Fibroblast of skin of left biceps (primary cell): ENCODE measurements at places on chromosomes 16 and 17.

- no peak for DNase-seq
Measured at GRCh38 chr17:31385428-31386285, 5.8 kb upstream of the RAB11FIP4 start.

DNA sequence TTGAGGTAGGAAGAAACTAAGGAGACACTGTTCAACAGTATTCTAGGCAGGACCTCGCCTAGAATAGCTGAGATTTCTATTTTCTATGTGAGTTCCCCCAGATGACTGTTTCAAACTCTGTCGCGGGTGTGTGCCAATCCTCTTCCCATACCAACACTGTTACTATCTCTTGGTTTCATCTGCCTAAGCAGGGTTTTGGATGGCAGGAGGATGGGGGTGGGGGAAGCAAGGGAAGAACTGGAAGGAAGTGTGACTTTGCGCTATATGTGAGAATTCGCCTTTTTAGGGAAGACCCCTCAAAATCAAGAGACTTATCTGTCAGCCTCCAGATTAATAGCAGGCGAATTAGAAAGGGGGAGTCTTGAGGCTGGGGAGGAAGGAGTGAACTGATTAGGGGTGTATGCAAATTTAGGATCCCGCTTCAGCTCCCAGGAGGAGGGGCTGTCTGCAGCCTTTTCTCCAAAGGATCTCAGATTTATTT lies 521 bp upstream of the G6PC3 start:
- DNase-seq = no peak

DNA sequence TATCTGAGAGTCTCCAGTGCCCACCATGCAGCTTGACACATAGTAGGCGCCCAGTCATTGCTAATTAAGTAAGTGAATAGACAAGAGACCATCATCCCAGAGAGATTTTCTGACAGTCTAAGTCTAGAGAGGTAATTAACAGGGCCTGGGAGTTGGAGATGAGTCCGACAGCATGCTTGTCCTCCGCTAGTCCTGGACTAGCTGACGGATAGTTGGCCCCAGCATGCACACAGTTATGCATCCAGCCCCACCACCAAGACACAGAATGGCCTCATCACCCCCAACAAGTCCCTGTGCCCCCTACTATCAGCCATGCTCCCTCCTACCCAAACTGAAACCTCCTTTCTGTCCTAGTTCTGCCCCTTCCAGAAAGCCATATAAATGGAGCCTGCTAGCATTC lies 10.0 kb downstream of the GRB7 start:
- DNase-seq = no peak

DNA sequence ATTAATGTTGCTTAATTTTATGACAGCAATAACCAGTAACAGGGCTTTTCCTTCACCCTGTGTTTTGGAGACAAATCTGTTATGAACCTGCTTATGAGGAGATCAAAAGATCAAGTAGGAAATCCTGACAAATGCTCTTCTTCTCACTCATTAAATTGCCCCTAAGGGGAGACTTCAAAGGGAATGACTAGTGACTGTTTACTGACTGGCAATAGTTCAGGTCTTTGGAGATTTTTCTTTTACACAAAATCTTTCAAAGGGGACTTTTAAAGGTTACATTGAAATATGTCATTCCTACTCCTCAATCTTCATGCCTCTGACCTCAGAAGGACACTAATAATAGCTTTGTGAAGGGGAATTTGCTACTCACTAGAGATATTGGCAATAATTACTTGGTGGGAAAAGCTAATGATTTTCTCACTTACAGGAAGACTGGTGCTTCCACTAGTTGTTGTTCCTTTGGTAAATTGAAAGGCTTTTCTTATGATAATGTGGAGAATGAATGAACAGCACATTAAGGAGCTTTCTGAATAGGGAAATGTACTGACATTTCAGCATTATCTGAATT lies 292.9 kb upstream of the CA10 start:
- no peak for DNase-seq

DNA sequence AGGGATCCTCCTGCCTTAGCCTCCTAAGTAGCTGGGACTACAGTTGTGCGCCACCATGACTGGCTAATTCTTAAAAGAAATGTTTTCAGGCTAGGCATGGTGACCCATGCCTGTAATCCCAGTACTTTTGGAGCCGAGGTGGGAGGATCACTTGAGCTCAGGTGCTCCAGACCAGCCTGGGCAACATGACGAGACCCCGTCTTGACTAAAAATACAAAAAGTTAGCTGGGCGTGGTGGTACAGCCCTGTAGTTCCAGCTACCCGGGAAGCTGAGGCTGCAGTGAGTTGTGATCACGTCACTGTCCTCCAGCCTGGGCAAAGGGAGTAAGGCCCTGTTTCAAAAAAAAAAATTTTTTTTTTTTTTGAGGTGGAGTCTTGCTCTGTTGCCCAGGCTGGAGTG lies 173.1 kb downstream of the SEC14L1 start:
- no peak for DNase-seq

DNA sequence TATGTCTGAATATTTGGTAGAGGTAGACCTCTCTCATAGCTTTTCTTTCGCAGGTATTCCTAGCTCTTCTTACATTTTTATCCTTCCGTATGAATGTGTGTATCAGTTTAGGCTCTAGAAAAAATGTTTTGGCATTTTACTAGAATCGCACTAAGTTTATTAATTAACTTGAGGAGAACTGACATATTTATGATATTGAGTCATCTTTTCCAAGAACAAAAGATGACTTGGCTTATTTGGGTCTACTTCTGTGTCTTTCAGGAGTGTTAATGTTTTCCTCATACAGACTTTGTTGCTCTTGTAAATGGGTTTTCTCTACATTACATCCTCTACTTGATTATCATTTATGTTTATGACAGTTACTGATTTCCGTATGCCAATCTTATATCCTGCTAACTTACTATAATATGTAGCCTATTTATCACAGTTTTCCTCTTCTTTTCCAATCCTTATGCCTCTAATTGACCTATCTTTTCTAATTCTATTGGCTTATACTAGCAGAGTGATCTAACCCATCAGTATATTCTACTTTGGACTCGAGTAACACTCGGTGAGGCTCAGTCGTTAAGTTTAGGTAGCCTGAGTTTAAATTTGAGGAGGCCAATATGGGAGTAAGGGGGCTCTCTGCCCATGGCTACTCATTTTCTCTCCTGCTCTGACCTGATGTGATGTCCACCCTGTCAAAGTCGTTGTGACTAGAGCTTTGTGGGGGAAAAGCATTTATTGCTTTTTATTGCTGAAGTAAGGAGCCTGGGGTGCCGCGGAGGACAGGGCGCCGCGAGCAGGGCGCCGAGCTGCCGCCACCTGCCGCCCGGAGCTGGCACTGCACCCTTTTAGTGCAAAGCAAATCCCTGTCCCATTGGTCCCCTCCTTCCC lies 20.0 kb downstream of the ST6GALNAC1 start:
- peak; percentile 20 for DNase-seq
